ENCODE measurements at places on chromosomes 5 and 9. TPM values are rescaled to one million over a fixed set of nuclear protein-coding genes. Genes with fewer than 3 reads are reported as not detected.

Gene CDX1
- not detected for total RNA-seq

Gene GRXCR2
- not detected for total RNA-seq

Gene C9
- total RNA-seq, result 0.59 TPM

Gene AGXT2
- not detected for total RNA-seq

Gene FBXW2
- total RNA-seq, result 74.3 TPM

DNA sequence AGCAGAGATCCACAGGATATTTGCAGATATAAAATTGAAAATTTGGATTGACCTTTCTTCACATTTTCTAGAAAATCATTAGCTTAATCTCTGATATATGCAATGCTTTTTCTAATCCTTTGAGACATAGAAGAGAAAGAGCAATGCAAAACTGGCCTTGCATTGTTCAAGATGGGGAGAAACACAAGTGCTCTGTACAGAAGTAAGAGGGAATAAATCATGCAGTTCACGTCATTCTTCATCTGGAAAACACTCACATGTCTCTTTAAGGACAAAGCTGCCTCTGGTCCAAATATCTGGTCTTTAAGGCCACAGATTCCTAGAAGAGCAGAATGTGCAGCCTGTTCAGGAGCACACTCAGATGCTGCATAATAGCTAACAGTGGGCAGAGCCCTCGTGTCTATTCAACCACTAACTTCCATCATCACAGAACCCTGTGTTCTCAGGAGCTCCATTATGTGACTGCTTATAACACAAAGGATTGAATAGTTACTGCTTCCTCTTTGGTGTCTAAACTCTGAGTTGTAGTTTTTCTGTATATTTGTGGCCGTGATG is 277.5 kb downstream of the PLK2 start:
- no peak for DNase-seq

DNA sequence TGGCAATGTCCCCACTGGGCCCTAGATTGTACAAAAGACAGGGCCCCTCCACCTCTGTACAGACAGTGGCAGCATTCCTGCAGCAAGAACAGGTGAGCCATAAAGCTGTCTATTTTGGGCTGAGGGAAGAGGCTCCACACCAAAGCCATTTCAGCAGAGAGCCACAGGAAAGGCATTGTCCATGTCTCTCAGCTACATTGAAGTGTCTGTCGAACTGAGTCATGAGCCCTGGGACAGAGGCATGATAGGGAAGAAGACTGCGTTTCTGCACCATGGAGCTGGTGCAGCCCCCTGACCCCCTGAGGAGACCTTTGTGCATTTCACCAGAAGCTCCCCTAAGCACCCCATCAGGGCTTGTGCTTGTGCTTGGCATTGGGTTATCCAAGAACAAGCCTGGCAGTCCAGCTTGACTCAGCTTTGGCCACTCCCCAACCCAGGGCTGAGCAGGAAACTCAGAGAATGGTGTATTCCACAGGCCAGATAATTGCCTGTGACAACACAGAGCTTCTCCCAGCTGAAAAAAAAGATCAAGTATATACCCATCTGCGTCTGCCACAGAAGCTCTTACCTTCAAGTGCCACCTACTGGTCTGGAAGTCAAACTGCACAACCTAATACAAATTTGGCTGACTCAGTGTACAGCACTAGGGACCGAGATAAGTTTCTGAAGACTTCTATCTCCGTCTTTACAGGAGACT is 5.9 kb upstream of the FRMD3 start:
- DNase-seq, result no peak

- DNase-seq, result no peak
These were observed 1.2 kb downstream of the TTLL11 start for GRCh38 chr9:122091682-122092592.

DNA sequence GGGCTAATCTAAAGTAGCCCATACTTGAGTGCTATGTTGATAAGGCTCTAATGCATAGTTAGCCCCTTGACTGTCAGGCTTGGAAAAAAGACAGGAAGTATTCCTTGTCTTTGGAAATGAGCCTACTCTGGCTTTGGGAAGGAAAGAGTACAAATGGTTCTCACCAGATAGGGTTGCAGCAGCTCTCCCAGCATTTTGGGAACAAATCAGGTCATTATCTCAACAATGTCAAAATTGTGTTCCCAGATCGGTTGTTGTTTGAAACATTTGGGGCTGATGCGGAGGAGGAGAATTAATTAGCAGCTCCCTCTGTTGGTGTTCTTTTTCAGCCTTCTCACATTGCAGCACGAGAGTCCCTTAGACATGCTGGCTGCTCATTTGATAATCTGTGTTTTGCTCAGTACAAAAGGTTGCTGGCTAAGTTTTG is 294.7 kb upstream of the DMRT1 start:
- no peak for DNase-seq

DNA sequence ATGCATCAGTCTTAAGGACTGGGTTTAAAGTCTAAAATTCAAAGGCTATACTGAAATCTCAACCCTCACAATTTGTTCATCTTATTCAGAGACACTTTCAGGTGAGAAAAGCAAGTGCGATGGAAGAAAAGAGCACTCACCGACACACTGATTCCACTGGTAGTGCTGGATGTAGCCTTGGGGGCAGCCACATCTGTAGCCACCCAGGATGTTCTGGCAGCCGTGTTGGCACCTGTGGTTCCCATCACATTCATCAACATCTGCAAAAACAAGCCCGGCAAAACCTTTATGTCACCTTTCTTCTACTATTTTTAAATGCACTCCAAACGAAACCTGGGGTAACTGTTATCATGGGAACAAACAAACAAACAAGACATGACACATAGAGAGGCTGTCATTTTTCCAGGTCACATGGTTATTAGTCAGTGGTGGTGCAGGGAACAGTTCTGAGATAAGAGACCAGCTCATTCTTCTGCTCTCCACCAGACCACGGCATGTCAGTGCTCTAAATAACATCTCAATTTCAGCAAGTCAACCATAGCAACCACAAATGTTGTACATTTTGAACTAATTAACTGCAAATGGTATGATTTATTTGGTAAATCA is 188.4 kb downstream of the SLC12A2 start:
- no peak for DNase-seq

- DNase-seq, result no peak
These were observed 304.7 kb downstream of the GABRG2 start for GRCh38 chr5:162372256-162372655.

DNA sequence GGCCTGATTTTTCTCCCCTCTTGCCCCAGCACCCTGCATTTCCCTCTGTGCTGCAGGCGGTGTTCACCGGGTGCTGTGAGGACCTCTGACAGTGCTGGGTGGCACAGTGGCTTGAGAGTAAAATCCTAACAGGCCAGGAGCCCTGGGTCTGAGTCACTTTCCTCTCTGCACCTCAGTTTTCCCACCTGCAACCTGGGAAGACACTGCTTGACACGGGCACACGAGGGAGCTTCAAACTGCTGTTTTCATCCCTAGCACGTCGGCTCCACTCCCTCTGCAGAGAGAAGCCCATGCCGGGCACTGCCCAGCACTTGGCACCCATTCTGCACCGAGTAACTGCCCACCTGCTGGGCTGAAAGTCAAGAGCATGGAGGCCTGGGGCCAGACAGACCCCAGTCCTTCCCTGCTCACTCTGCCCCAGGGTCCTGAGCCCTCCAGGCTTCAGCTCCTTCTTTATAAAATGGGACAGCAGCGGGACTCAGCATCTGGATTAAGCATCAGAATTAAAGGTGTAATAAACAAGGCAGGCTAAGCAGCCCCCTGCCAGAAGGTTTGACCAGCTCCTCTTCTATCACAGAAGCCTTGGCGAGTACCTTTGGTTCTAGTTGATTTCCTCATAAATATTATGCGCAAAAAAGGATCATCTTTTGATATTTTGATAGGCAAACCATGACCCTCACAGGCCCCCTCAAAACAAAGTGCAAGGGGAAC is 5.2 kb downstream of the GFI1B start:
- no peak for DNase-seq

DNA sequence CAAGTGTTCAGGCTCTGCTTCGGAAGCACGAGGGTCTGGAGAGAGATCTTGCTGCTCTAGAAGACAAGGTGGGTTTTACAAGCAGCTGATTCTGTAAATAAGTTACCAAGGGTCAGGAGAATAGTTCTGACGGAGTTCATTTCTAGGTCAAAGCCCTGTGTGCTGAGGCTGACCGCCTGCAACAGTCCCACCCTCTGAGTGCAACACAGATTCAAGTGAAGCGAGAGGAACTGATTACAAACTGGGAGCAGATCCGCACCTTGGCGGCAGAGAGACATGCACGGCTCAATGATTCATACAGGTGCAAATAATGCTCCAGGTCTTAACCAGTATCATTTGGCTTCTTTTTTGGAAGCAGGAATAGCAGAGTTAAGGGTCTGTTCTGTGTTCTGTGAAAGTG is 24.8 kb downstream of the SPTAN1 start:
- DNase-seq, result no peak

GRCh38 chr9:268616-269015 is 54.0 kb downstream of the DOCK8 start:
- DNase-seq, result no peak

DNA sequence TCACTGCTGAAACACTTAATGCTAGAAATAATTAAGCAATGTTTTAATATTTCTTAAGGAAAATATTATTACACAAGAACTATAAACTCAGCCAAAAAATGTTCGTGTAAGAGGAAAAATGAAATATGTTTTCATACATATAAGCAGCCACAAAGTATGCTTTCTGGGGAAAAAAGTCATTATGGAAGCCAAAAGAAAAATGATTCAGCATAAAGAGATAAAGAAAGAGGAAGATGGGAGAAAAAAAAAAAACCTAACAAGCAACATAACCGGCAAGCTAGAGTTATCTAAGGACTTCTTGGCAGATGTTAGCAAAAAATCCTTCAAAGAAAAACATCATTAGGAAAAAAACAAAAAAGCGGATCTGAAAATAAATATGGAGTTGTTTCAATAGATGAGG is 179.1 kb downstream of the MUSK start:
- no peak for DNase-seq

Data from T-cell (primary cell).